ENCODE measurements at places on chromosomes 3 and 15. TPM values are rescaled to one million over a fixed set of nuclear protein-coding genes. Genes with fewer than 3 reads are reported as not detected.

The ST3GAL6 gene
- 13.5 TPM for total RNA-seq

The TBC1D2B gene
- 11.7 TPM for total RNA-seq

The GOLGA8Q gene
- total RNA-seq: not detected

The CNTN3 gene
- 0.21 TPM for total RNA-seq

The LRRC34 gene
- 54.8 TPM for total RNA-seq

The EDEM1 gene
- total RNA-seq: 11.8 TPM

The GPR171 gene
- total RNA-seq: not detected

The ADAMTS9 gene
- 32.1 TPM for total RNA-seq

DNA sequence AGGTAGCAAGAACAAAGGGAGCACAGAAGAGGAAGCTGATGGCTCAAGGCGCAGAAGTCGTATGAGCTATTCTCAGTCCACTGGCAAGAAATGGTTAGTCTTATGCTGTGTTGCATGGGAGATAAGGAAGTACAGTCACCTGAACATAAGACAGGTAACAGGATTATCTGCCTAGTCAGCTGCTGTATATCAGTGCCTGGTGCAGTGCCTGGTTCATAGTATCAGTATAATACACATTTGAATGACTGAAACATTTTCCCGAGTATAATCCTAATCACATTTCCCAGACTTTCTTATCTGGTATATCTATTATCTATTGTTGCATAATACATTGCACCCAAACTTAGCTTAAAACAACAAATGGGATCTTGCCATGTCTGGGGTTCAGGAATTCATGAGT is 302.5 kb downstream of the GABRG3 start:
- no peak for DNase-seq

DNA sequence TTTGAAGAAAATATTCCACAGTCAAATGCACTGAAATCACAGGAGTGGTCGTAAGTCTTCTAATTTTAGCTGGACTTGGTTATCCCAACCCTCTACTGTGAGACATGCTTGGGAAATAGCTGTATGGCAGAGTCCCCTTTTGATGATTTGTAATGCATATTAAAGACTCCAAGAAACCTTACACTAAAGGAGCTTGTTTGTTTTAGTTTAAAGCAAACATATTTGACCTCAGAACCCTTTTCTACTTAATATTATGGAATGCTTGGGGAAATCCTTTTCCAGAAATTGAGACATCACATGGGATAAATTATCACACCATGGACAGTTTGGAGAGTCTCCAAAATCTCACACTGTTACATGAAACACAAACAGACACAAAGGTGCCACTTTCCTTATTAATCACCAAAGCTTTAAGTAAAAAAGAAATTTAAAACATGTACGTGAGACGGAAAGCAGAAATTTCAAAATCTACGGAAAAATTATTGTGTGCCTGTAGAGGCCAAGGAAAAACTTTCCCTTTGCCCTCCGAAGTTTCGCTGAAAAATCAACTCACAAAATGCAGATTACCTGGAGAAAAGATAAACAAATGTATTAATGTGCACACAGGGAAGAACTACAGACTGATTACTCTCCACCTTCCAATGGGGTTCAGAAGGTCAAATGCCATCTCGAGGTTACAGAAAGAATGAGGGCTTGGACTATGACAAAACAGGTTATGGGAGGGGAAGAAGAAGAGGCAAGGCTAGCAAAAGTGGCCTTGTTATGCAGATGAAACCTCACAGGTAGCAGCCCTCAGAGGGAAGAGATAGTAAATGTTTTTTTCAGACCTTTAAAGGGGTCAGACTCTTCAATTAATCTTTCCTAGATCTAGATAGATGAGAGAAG is 7.0 kb upstream of the CPB1 start:
- no peak for DNase-seq

GRCh38 chr15:78004222-78004727 is 73.2 kb downstream of the TBC1D2B start:
- DNase-seq: peak; percentile 23

GRCh38 chr3:159657629-159658028 is 331.0 kb upstream of the IL12A start:
- DNase-seq: no peak

GRCh38 chr3:192186045-192186444 is 541.3 kb downstream of the FGF12 start:
- no peak for DNase-seq

- no peak for DNase-seq
These were observed 651.8 kb upstream of the SGO1 start for GRCh38 chr3:20837676-20838302.

- DNase-seq: peak; percentile 94
These were observed at the start of gene TJP1 for GRCh38 chr15:29822100-29822683. Gene TJP1 (minus strand): TSS chr15:29822468. CDS start chr15:29822028, 440 bp downstream.

- peak; percentile 95 for DNase-seq
These were observed 134.7 kb downstream of the TPRA1 start for GRCh38 chr3:127455541-127456450.

GRCh38 chr3:14976317-14976716 is 28.9 kb downstream of the NR2C2 start:
- peak; percentile 27 for DNase-seq

DNA sequence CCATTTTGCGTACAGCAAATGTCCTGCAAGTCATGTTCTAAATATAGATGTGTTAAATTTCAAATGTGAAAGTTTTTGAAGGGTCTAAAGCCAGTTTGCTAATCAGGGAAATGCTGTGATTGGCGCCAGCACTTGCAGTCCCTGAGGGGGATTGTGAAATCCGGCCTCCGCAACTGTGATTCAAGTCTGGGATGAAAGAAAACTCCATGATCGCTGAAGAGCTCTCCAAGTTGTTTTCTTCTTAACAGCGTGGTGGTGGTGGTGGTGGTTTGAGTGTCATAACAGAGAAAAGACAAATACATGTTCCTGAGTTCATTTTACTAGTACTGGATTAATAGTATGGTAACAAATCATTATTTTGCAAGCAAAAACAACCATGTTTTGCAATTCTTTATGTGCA is 51.8 kb downstream of the MITF start:
- no peak for DNase-seq

GRCh38 chr3:37564518-37564917 is 297.2 kb upstream of the CTDSPL start:
- no peak for DNase-seq
